ENCODE measurements at places on chromosomes 7 and 10. TPM values are rescaled to one million over a fixed set of nuclear protein-coding genes. Genes with fewer than 3 reads are reported as not detected.

Gene FXYD4
- total RNA-seq, result not detected

Gene ASAH2
- total RNA-seq, result 2.2 TPM

Gene KCND2
- total RNA-seq, result 0.12 TPM

Gene OR2A2
- total RNA-seq, result not detected

Gene GIMAP5
- 22.2 TPM for total RNA-seq

Gene LRRC18
- not detected for total RNA-seq

Gene RAB11FIP2
- total RNA-seq, result 13.4 TPM

Gene CALHM1
- not detected for total RNA-seq

Gene ELMO1
- total RNA-seq, result 24.4 TPM

Gene GOLGA7B
- 3.2 TPM for total RNA-seq

Gene CALY
- total RNA-seq, result not detected

Gene KIAA1549
- 0.85 TPM for total RNA-seq

Gene INPP5A
- total RNA-seq, result 116 TPM

Gene ABCC2
- total RNA-seq, result 0.15 TPM

Gene TPK1
- 4.1 TPM for total RNA-seq

Gene MCM10
- total RNA-seq, result 0.15 TPM

Gene PRXL2A
- 81.2 TPM for total RNA-seq

Gene TMEM26
- 0.08 TPM for total RNA-seq

Gene LRIT1
- not detected for total RNA-seq

Gene LRRC4
- 7.2 TPM for total RNA-seq

Gene CFTR
- total RNA-seq, result 1.3 TPM

Gene POLR2J2
- total RNA-seq, result 0.44 TPM

Gene AS3MT
- total RNA-seq, result 11.7 TPM

Gene CREM
- 39.9 TPM for total RNA-seq

Gene PIP
- total RNA-seq, result not detected

Gene ANKRD16
- 3.5 TPM for total RNA-seq

Gene CCDC3
- 14.9 TPM for total RNA-seq

Gene SPDYE16
- not detected for total RNA-seq

Gene HTR7
- total RNA-seq, result 0.33 TPM

Gene HMX2
- not detected for total RNA-seq

Gene CRHR2
- 0.22 TPM for total RNA-seq

Gene PRLHR
- total RNA-seq, result not detected

Gene GLI3
- 1.5 TPM for total RNA-seq

Gene TASOR2
- total RNA-seq, result 41.7 TPM

Gene OPALIN
- total RNA-seq, result not detected

Gene OR6V1
- total RNA-seq, result not detected

Gene CXCL12
- total RNA-seq, result 64.0 TPM

Gene TRIP6
- 41.6 TPM for total RNA-seq

Gene ANKRD1
- 8,672 TPM for total RNA-seq

Gene SGCE
- 75.9 TPM for total RNA-seq

Gene MSANTD7
- total RNA-seq, result 5.9 TPM

Gene ZNF736
- total RNA-seq, result 1.7 TPM

Gene RAPGEF5
- total RNA-seq, result 32.5 TPM

Gene UCN3
- not detected for total RNA-seq

Gene EN2
- not detected for total RNA-seq

Gene GPR37
- total RNA-seq, result not detected

Gene HSPA12A
- 10.1 TPM for total RNA-seq

Gene AEBP1
- 84.4 TPM for total RNA-seq

Gene CYP2C19
- total RNA-seq, result not detected

Gene TMEM213
- total RNA-seq, result not detected

Gene C7orf57
- not detected for total RNA-seq

Gene CYP3A5
- total RNA-seq, result 1.2 TPM
